ENCODE measurements at places on chromosomes 6 and 20.

GRCh38 chr6:12962529-12962928 is 246.0 kb downstream of the PHACTR1 start:
- peak overlapping the region; percentile 79 for H3K27ac ChIP-seq
- H3K27me3 ChIP-seq = no peaks in the 10 kb centered on the region
- H3K4me3 ChIP-seq = no peak overlapping the region
- no peaks in the 10 kb centered on the region for H3K36me3 ChIP-seq
- no peak for DNase-seq

- DNase-seq = no peak
- H3K27me3 ChIP-seq = no peaks in the 10 kb centered on the region
- no peak overlapping the region for H3K4me3 ChIP-seq
- H3K27ac ChIP-seq = no peak overlapping the region
These were observed 95.7 kb upstream of the MYLIP start for GRCh38 chr6:16033214-16033613.

DNA sequence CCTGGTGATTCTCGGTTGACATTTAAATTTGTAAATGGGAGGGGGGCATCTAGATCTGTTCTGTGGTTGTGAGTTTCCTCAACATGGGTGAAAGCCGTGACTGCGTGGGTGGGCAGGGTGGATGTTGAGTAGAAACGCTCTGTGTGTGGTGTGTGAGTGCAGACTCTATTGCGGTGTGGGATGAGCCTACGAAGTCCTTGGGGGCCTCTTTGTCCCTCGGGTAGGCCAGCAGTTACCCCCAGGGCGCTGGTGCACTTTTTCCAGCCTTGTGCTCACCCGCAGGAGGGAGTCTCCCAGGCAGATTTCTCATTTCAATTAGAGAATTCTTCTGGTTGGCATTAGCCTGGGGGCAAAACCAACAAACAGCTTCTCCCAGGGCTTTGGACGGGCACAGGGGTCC is 10.6 kb downstream of the TOX2 start:
- H3K4me3 ChIP-seq = no peak overlapping the region
- H3K27me3 ChIP-seq = peaks cover 60% of the 10 kb centered on the region
- no peak for DNase-seq
- no peaks in the 10 kb centered on the region for H3K4me1 ChIP-seq

DNA sequence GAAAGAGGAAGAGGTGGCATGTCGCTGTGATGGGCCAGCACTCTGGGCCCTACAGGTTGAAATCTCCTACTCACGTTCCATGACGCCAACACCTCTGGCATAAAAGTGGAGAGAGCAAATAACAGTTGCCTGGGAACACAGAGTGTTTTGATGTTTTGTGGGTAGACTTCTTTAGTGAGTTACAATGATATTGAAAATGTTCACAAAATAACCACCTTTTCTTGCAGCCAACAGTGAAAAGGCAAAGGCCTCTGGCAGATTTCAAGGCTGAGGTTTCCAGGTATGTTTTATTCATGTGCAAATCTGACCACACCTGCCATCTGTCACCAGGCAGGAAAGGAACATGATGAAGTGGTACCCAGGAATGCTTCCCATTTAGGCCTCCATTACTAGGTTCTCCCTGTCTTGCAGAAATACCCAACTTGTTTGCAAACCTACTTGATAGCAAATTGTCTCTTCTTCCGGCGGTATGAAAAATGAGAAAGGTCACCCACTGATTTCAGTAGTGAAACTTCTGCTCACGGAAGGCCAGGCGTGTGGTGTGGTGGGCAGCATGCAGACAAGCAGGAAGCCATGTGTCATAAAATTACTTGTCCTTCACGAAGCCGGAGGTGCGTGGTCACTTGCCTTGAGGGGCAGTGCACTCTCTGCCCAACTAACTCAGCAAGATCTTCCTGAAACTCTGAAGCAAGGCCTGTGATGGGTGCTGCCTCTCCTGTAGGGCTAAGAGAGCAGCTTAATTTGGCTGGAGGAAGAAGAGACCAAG is 299.1 kb upstream of the PRDM1 start:
- no peak for DNase-seq
- no peaks in the 10 kb centered on the region for H3K27me3 ChIP-seq
- H3K36me3 ChIP-seq = no peaks in the 10 kb centered on the region
- no peak overlapping the region for H3K27ac ChIP-seq
- peaks cover 55% of the 10 kb centered on the region for H3K4me1 ChIP-seq

DNA sequence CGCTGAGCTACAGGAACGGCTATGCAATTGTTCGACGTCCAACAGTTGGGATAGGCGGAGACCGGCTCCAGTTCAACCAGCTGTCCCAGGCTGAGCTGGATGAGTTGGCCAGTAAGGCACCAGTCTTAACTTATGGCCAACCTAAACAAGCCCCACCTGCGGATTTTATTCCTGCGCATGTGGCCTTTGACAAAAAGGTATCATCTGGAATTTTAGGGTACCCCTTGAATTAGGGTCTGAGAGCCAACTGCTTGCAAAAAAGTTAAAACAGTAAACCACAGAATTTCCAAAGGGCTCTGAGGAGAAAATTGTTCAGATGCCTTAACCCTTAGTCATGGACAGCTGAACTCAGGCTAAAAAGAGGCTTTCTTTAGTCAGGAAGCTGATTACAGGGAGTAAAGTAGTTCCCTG is 3.8 kb downstream of the EFHC1 start:
- no peak overlapping the region for H3K4me3 ChIP-seq
- peak overlapping the region; percentile 30 for H3K27ac ChIP-seq
- H3K4me1 ChIP-seq = peaks cover 30% of the 10 kb centered on the region
- DNase-seq = peak; percentile 30
- H3K27me3 ChIP-seq = no peaks in the 10 kb centered on the region

All from heart right ventricle (tissue), 16 donors.